ENCODE measurements at places on chromosomes 7 and 10. TPM values are rescaled to one million over a fixed set of nuclear protein-coding genes. Genes with fewer than 3 reads are reported as not detected.
A peak's percentile ranks its signal among the peaks of the same experiment; 100 is the strongest.

- H3K36me3 ChIP-seq = no peaks in the 10 kb centered on the region
- H3K27ac ChIP-seq = peak overlapping the region; percentile 70
- H3K27me3 ChIP-seq = no peaks in the 10 kb centered on the region
These were observed 65.9 kb downstream of the CREB3L2 start for GRCh38 chr7:137935884-137936508.

DNA sequence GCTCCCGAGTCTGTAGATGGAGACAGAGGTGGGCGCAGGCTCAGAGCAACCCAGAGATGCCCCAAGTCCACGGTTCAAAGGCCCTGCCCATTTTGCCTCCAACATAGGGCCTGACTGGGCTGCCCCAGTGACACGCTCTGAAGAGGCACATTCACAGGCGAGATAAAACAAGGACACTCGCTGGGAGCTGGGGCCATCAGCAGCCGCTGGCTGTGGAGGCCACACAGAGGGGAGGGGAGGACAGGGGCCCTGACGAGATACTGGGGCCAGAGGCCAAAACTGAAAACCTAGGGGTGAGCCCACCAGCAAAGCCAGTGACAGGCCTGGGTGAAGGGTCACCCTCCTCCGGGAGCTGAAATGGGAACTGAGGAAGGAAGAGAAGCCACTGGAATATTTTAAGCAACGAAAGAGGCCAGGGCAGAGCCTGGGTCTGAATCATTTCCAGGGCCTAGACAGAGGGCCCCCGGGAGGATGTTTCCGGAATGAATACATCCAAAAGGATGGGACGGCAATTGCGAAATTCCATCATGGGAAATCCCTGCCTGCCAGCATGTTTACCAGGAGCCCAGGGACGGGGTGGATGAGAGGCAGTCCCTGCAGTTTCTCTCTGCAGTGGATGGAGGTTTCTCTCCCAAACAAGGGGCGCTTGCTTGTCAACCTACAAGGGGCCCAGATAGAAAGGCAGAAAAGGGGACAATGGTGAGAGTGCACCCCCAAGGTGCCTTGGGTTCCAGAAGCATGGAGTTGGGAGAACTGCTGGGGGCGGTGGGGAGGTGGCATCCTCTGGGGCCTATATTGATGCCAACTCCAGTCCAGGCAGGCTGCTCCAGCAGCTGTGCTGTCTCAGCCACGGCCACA is 29.0 kb upstream of the HSPA12A start:
- DNase-seq = no peak
- no peak overlapping the region for H3K4me3 ChIP-seq
- no peaks in the 10 kb centered on the region for H3K36me3 ChIP-seq
- H3K4me1 ChIP-seq = no peaks in the 10 kb centered on the region
- H3K27me3 ChIP-seq = no peaks in the 10 kb centered on the region
- H3K27ac ChIP-seq = no peak overlapping the region

DNA sequence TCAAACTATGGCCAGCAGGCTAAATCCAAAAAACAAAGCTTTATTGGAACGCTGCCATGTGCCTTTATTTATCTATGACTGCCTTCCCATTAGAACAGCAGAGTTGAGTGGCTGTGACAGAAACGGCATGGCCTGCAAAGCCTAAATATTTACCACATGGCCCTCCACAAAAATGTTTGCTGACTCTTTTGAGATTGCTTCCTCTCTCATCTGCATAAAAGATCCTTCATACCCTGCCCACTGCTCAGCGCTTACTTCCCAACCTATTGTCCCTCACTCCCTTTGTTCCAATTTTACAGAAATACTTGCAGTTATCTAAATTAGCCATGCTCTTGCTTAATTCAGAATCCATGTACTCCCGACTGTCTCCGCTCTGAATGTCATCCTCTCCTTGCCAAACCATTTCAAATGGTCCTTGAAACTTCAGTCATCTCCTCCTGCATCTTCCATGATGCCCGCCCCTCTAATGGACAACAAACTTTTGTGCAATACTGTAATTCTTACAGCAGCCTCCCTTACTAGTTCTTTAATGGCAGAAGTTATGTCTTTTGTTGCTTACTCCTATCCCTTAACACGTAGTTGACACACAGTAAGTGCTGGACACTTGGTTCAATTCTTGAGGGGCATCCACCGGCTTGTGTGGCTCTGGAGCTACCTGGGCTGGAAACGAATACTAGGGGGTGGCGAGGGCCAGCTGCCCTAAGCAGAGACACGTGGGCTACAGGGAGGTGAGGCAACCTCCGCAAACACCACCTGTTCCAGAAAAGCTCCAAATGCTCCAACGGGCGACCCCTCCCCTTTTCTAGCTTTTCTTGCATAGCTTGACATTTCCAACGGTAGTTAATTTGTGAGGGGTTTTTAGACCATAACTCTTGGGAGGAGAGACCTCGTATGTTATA is 832 bp downstream of the XRCC2 start:
- no peaks in the 10 kb centered on the region for H3K27me3 ChIP-seq
- H3K4me3 ChIP-seq = peak overlapping the region; percentile 91
- H3K27ac ChIP-seq = peak overlapping the region; percentile 87
- peaks cover 8% of the 10 kb centered on the region for H3K4me1 ChIP-seq
- H3K36me3 ChIP-seq = no peaks in the 10 kb centered on the region

GRCh38 chr10:86226781-86227201 is 139.8 kb downstream of the GRID1 start:
- no peak overlapping the region for H3K4me3 ChIP-seq
- no peaks in the 10 kb centered on the region for H3K4me1 ChIP-seq
- no peak for DNase-seq
- no peaks in the 10 kb centered on the region for H3K27me3 ChIP-seq
- no peak overlapping the region for H3K27ac ChIP-seq

DNA sequence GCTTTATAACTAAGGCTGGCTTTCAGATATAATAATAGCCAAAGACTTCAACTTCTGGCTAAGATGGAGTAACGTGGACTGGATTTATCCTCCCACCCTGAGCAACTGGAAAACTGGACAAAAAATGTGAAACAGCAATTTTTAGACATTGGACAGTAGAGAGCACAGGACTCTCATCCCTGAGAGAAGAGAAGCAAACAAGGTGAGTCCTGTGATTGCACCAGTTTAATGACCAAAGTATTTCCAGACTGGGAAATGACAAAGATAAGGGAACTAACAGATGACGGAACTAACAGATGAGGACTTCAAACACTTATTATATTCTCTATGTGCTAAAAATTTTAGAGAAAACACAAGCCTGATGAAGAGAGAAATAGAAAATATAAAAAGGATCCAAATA is 175.7 kb upstream of the SLC25A13 start:
- no peaks in the 10 kb centered on the region for H3K27me3 ChIP-seq

Gene DENND2A
- not detected for total RNA-seq

Gene TMEM140
- total RNA-seq = 20.0 TPM

Gene CLDN3
- not detected for total RNA-seq

DNA sequence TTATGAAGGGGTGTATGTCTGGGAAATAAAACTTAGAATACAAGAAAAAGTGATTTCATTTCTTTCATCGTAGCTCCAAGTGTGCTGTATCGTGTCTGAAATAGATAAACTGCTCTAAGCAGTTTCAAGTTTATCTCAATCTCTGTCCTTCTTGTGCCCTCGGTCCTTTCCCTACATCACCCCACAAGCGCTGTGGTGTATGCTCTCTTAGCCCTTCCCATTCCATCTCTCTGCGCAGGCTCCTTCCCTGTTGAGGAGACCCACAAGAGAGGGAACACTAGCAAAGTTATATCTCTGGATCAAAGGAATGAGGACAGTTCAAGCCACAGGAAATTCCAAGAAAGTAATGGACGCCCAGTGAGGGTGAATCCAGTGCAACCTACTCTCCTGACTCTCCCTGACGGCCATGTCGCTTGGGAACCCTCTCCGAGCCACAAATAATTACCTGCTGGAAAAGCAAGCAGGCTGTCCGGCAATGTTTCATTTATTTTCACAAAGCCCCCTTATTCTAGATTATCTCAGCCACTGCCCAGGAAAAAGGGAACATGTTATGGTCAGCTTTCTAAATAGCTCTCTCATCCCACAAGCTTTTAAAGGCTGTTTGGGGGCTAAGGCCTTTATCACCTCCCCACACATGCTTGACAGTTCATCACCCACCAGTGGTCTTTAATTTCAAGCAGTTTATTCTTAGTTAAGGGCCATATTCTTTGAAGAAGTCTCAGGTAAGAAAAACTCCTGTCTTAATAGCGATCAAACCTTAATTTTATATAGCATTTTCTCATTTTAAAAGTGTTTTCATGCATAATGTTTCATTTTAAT is 34.8 kb downstream of the LRRC4 start:
- no peak overlapping the region for H3K4me3 ChIP-seq
- no peaks in the 10 kb centered on the region for H3K4me1 ChIP-seq
- no peak overlapping the region for H3K27ac ChIP-seq

Gene NUDT13
- 1.5 TPM for total RNA-seq

- no peak overlapping the region for H3K27ac ChIP-seq
- H3K4me1 ChIP-seq = no peaks in the 10 kb centered on the region
- H3K4me3 ChIP-seq = no peak overlapping the region
- H3K27me3 ChIP-seq = no peaks in the 10 kb centered on the region
These were observed 26.5 kb upstream of the TOMM7 start for GRCh38 chr7:22849172-22849571.

DNA sequence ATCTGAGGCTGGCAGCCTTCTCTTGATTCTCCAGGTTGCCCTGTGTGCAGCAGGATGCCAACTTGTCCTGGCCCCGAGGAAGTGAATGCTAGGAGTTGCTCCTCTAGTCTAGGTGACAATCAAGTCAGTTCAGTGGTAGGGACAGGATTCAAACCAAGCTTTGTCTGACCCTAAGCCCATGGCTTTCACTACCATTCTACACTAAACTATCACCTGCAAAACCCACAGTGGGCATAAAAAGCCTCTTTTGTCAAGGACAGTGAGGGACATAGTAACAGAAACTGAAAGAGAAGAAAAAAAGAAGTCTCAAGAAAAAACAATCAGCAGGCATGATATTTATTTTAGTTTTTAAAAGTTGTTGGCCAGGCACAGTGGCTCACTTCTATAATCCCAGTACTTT is 33.5 kb downstream of the KCNMA1 start:
- H3K27ac ChIP-seq = no peak overlapping the region
- H3K27me3 ChIP-seq = no peaks in the 10 kb centered on the region
- no peaks in the 10 kb centered on the region for H3K36me3 ChIP-seq
- H3K4me1 ChIP-seq = peaks cover 5% of the 10 kb centered on the region
- no peak for DNase-seq
- H3K4me3 ChIP-seq = no peak overlapping the region

DNA sequence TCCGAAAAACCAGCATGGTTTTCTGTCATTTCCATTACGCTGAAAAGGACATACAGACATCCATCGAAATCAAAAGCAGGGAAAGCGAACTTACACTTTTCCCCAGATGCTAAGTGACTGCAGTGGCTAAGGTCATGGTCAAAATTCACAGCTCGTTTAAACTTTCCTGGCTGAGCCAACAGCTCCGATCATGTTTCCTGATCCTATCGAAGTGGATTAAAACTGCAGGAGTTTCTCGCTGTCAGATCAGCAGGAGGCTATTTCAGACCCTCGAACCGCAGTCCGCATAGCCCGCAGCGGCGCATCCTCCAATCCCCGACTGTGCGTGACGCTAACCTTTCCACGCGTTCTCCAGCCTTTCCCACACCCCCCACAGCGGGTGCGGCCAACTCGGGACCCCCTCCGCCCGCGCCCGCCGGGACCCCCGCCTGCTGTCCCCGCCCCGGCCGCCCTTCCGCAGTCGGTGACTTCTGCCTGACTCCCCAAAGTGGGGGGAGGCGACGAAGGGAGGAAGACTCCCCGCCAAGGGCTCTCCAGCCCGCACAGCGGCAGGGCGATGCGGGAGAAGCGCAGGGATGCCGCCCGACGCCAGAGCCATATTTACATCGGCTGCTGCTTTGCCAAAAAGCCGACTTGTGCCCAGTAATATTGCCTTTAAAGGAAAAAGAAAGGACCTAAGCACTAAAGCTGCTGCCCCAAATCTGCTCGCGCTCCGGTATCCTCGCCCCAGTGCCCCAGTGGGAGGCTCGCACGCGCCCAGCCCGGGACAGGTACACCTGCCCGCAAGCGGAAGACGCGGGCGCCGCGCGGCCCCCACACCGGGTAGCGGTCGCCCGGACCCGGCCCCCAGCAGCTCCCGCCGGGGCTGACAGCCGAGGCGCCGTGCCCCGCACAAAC is 1.2 kb downstream of the PIP4K2A start:
- peak overlapping the region; percentile 84 for H3K27ac ChIP-seq
- H3K4me3 ChIP-seq = peak overlapping the region; percentile 89
- no peaks in the 10 kb centered on the region for H3K27me3 ChIP-seq
- peak; percentile 36 for DNase-seq

GRCh38 chr7:139730746-139731612 is 46.8 kb downstream of the HIPK2 start:
- H3K4me1 ChIP-seq = peaks cover 29% of the 10 kb centered on the region
- DNase-seq = peak; percentile 74
- H3K36me3 ChIP-seq = no peaks in the 10 kb centered on the region
- H3K27me3 ChIP-seq = no peaks in the 10 kb centered on the region

- no peaks in the 10 kb centered on the region for H3K27me3 ChIP-seq
- DNase-seq = no peak
- no peak overlapping the region for H3K27ac ChIP-seq
- no peaks in the 10 kb centered on the region for H3K36me3 ChIP-seq
These were observed 97.7 kb downstream of the PRKG1 start for GRCh38 chr10:51171946-51172345.

DNA sequence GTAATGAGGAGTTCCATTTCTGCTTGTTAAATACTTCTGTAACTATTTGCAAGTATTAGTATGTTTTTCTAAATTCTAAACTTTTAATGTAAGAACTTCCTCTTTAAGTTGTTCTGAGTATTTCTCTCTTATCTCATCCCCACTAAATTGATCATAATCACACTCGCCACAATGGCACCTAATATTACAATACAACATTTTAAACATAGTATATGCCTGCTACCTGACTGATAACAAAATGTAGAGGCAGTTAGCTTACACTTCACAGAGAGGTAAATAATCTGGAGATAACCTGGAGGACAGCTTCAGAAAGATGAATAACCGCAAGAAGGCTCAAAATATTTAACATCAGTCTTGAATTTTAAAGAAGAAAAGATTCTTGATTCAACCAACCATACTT is 48.6 kb downstream of the HIBADH start:
- no peak for DNase-seq
- H3K27ac ChIP-seq = no peak overlapping the region
- no peaks in the 10 kb centered on the region for H3K27me3 ChIP-seq
- H3K4me3 ChIP-seq = no peak overlapping the region
- H3K36me3 ChIP-seq = no peaks in the 10 kb centered on the region

GRCh38 chr7:102913826-102914225 is 1.0 kb downstream of the LRRC17 start:
- no peak overlapping the region for H3K4me3 ChIP-seq
- H3K36me3 ChIP-seq = no peaks in the 10 kb centered on the region
- no peaks in the 10 kb centered on the region for H3K4me1 ChIP-seq
- no peaks in the 10 kb centered on the region for H3K27me3 ChIP-seq
- DNase-seq = no peak
